Activated T-cell treated with anti-CD3 and anti-CD28 coated beads, Interleukin-2, amount 50 U/mL, for 24 hours (primary cell): ENCODE measurements at places on chromosomes 12 and 14.

GRCh38 chr14:24943024-24943423 lies 106.9 kb downstream of the STXBP6 start:
- H3K27me3 ChIP-seq = no peaks in the 10 kb centered on the region
- no peak for DNase-seq
- no peak overlapping the region for H3K27ac ChIP-seq
- H3K4me1 ChIP-seq = peaks cover 2% of the 10 kb centered on the region

DNA sequence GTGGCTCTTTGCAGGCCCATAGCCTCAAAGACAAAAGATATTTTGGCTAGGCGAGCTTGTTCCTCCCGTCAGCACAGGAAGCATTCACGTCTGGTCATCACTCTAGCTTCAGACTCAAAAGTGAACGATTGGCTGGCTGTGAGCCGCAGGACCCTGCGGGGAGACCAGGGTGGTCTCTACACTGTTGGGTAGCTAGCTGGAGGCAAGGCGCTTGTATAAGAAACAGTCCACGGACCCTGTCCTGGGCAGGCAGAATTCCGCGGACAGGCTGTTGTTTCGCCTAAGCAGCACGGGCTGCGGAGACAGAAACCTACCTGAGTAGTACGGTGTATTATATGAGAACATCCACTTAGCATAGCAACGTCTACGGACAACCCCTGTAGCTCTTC lies 29.6 kb downstream of the WBP11 start:
- no peak for DNase-seq
- no peaks in the 10 kb centered on the region for H3K27me3 ChIP-seq
- peak overlapping the region; percentile 96 for H3K27ac ChIP-seq
- peaks cover 60% of the 10 kb centered on the region for H3K4me1 ChIP-seq

GRCh38 chr12:116389990-116390389 lies 112.5 kb upstream of the MED13L start:
- no peaks in the 10 kb centered on the region for H3K36me3 ChIP-seq
- H3K27me3 ChIP-seq = no peaks in the 10 kb centered on the region
- H3K4me3 ChIP-seq = no peak overlapping the region
- no peak overlapping the region for H3K27ac ChIP-seq

GRCh38 chr12:48143898-48144297 lies 13.4 kb downstream of the ASB8 start:
- H3K4me1 ChIP-seq = no peaks in the 10 kb centered on the region
- H3K36me3 ChIP-seq = peaks cover 97% of the 10 kb centered on the region
- no peak for DNase-seq
- no peaks in the 10 kb centered on the region for H3K27me3 ChIP-seq
- no peak overlapping the region for H3K4me3 ChIP-seq
- H3K27ac ChIP-seq = peak overlapping the region; percentile 5

- H3K27me3 ChIP-seq = peaks cover 98% of the 10 kb centered on the region
- DNase-seq = no peak
- no peak overlapping the region for H3K27ac ChIP-seq
- no peak overlapping the region for H3K4me3 ChIP-seq
- H3K36me3 ChIP-seq = no peaks in the 10 kb centered on the region
These were observed 5.1 kb upstream of the SIX1 start for GRCh38 chr14:60654334-60654821.

DNA sequence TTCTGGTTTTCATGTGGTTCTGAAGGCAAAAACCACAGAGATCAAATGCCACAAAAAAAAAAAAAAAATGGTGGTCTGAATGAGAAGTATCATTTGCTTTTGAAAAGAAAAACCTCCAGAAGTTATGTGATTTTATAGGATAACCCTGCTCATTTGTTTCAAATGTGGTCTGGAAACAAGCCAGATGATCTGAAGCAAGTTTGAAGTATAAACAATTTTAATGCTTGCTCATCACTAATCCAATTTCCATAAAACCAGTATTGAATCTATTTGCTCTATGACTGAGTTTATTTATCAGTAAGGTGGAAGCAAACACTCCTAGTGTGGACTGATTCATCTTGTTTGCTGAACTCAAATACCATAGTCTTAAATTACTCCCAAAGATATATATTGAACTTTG lies 407.3 kb upstream of the FLRT2 start:
- H3K36me3 ChIP-seq = no peaks in the 10 kb centered on the region
- DNase-seq = no peak
- H3K4me1 ChIP-seq = no peaks in the 10 kb centered on the region

- no peaks in the 10 kb centered on the region for H3K36me3 ChIP-seq
- H3K4me1 ChIP-seq = peaks cover 8% of the 10 kb centered on the region
- DNase-seq = no peak
- no peak overlapping the region for H3K27ac ChIP-seq
These were observed 50.3 kb upstream of the ANP32D start for GRCh38 chr12:48422060-48422459.

DNA sequence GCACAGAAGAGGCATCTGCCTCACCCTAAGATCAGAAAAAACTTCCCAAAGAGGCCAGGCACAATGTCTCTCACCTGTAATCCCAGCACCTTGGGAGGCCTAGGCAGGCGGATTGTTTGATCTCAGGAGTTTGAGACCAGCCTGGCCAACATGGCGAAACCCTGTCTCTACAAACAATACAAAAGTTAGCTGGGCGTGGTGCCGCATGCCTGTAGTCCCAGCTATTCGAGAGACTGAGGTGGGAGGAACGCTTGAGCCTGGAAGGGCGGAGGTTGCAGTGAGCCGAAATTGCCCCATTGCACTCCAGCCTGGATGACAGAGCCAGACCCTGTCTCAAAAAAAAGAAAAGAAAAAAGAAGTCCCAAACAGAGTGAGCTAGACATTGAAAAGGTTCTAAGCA lies 4.5 kb downstream of the ZBTB1 start:
- peaks cover 47% of the 10 kb centered on the region for H3K36me3 ChIP-seq
- peaks cover 78% of the 10 kb centered on the region for H3K4me1 ChIP-seq
- H3K27me3 ChIP-seq = no peaks in the 10 kb centered on the region
- H3K27ac ChIP-seq = peak overlapping the region; percentile 96
- H3K4me3 ChIP-seq = peak overlapping the region; percentile 98

DNA sequence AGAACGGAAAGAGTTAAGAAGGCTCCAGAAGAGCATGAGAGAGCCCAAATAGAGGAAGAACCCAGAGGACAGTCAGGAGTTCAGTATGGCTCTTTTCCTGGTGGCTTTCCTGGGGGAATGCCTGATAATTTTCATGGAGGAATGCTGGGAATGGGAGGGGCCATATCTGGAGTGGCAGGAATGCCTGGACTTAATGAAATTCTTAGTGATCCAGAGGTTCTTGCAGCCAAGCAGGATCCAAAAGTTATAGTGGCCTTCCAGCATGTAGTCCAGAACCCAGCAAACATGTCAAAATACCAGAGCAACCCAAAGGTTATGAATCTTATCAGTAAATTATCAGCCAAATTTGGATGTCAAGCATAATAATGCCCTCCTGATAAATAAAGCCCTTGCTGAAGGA lies 15.5 kb upstream of the SYT10 start:
- no peaks in the 10 kb centered on the region for H3K27me3 ChIP-seq
- no peak overlapping the region for H3K27ac ChIP-seq
- H3K36me3 ChIP-seq = no peaks in the 10 kb centered on the region
- H3K4me3 ChIP-seq = no peak overlapping the region

GRCh38 chr12:127606476-127607015 lies 660.4 kb upstream of the TMEM132C start:
- H3K36me3 ChIP-seq = no peaks in the 10 kb centered on the region
- no peak overlapping the region for H3K4me3 ChIP-seq
- no peaks in the 10 kb centered on the region for H3K27me3 ChIP-seq
- DNase-seq = no peak

GRCh38 chr12:78271546-78271945 lies 440.9 kb downstream of the NAV3 start:
- no peaks in the 10 kb centered on the region for H3K27me3 ChIP-seq
- H3K4me1 ChIP-seq = no peaks in the 10 kb centered on the region
- DNase-seq = no peak
- H3K4me3 ChIP-seq = no peak overlapping the region

GRCh38 chr12:91574391-91574790 lies 391.8 kb upstream of the DCN start:
- H3K4me1 ChIP-seq = peaks cover 22% of the 10 kb centered on the region
- H3K27ac ChIP-seq = no peak overlapping the region
- H3K27me3 ChIP-seq = no peaks in the 10 kb centered on the region
- no peak overlapping the region for H3K4me3 ChIP-seq

DNA sequence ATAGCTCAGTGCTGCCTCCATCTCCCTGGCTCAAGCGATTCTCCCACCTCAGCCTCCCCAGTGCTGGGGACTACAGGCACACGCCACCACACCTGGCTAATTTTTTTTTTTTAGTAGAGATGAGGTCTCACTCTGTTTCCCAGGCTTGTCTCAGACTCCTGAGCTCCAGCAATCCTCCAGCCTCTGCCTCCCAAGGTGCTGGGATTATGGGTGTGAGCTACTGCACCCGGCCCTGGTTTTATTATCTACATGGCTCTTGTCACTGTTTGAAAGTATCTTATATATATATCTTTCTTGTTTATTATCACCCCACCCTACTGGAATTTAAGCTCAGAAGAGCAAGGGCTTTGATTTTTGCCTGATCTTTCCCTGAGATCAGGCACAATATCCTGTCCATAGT lies 7.6 kb upstream of the TMED10 start:
- DNase-seq = no peak
- peaks cover 6% of the 10 kb centered on the region for H3K4me1 ChIP-seq
- no peak overlapping the region for H3K27ac ChIP-seq
- H3K4me3 ChIP-seq = no peak overlapping the region
- H3K36me3 ChIP-seq = no peaks in the 10 kb centered on the region
- peaks cover 7% of the 10 kb centered on the region for H3K27me3 ChIP-seq

DNA sequence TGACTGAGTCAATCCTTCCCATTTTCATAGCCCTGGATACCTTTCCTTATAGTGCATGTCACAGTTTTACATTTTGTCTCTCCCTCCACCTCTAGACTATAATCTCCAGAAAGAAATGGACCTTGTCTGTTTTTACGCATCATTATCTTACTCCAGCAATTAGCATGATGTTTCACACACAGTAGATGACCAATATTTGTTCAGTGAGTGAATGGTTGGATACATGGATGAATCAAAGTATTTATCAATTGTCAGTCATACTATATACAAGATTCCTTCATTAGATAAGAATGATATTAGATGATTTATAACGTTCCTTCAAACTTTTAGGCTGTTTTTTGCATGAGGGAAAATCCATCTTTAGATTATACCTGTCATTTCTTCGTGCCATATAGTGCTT lies 61.1 kb downstream of the PTHLH start:
- no peak for DNase-seq
- H3K27ac ChIP-seq = no peak overlapping the region
- no peak overlapping the region for H3K4me3 ChIP-seq
- H3K27me3 ChIP-seq = peaks cover 25% of the 10 kb centered on the region
